ENCODE measurements at places on chromosomes 5 and 9.

GRCh38 chr5:113748403-113748802 is 234.9 kb downstream of the YTHDC2 start:
- DNase-seq, result no peak

- DNase-seq, result no peak
Observed at GRCh38 chr5:178355671-178356070, 123.1 kb upstream of the PHYKPL start.

DNA sequence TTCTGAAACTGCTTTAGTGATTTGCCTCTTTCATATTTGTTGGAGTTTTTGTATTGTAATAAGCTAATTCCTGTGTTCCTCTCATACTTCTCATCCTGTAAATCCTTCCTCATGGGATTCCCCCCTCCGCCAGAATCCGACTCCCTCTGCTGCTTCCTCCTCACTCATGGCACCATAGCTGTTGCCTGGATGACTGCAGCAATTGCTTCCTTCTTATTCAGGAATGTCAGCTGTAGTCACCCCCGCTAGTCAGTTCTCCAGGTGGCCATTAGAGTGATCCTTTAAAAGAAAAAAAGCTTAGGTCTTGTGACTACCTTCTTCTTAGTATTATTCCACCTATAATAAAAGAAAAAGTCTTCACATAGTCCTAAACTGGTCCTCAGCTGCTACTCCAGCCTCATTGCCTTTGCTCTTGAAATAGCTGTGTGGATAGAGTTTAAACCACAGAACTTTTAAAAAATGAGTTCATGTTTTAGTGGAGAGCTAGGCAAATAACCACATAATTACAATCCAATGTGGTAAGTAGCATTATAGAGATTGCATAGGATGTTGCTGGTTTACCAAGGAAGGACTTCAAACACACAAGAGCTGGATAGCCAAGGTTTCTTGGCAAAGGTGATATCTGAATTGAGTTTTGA is 227.3 kb downstream of the KDM4C start:
- no peak for DNase-seq

DNA sequence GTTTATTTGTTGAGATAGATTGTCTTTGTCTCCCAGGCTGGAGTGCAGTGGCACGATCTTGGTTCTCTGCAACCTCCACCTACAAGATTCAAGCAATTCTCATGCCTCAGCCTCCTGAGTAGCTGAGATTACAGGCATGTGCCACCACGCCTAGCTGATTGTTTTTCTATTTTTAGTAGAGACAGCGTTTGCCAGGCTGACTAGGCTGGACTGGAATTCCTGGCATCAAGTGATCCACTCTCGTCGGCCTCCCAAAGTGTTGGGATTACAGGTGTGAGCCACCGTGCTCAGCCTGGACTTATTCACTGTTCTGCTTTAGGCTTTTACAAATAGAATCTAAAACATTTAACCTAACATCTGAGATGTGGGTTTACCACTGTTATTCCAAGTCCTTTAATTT is 91.3 kb downstream of the COMMD10 start:
- DNase-seq, result no peak

DNA sequence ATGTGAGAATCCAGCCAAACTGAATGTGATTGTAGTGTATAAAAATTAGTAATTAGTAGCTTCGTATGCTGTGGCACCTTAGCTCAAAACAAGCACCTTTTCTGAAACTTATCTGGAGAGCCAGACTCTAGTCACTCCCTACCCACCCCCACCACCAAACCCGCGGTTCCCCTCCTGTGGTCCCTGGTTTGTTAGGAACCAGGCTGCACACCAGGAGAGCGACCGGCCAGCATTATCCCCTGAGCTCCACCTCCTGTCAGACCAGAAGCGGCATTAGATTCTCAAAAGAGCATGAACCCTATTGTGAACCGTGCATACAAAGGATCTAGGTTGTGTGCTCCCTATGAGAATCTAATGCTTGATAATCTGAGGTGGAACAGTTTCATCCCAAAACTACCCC is 498.6 kb downstream of the CHSY3 start:
- no peak for DNase-seq

GRCh38 chr5:76180814-76181805 is 97.9 kb downstream of the SV2C start:
- DNase-seq, result peak; percentile 15

Data from CD4-positive, alpha-beta T cell treated with Interleukin-15 for 4 hours (primary cell).